ENCODE measurements at places on chromosomes 11 and 22.

DNA sequence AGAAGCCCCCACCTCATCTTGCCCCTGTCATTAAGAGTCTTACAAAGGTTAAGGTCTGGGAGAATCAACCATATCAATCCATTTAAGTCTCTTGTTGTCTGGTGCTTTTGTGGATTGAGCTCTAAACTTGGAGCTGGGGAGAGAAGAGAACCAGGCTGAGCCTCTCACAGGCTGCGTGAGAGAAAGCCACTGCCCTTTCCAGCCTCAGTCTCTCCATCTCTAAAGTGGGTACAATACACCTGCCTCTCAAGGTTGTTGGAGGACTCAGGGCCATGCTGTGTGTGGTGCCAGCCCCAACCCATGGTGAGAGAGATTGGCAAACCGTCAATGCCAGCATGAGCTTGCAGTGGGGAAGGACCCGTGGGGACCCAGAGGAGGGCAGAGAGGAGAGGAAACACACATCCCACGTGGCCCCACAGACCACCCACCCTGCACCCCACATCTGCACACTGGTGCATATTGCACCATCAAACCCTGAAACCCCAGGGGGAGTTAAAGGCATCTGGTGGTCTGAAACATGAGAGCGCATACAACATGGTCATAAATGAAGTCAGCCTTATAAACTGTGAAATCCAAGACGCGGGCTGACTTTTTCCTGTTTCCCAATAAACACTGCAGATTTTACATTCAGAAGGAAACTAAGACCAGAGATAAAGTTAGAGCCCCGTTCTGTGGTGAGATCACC is 27.5 kb upstream of the FBLN1 start:
- DNase-seq: no peak

DNA sequence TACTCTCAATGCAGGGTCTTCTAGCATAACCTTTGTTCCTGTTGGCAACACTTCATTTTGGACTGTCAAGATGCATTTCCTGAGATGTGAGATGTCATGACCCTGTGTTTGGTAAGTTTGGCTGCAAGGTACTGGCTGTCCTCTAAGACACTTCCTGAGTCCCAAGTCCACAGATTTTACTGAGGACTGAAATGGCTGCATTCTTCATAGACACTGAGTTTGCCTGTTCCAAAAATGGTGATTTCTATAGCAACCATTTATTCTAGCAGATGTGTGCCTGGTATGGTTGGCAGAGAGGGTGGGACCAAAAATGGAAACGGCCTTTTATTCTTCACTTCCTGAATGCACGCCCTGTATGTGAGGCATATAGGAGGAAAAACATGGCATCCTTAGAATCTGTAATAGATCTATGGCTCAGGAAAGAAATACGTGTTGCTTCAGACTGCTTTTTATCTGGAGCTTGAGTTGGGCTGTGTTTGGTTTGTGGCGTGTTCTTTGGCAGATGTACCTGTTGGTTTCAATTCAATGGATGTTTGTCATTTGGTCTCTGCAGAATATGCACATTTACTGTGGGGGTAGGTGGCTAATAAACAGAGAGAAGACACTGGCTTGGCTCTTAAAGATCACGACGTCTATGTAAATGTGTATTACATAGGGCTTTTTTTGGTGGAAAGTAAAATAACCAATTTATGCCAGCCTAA is 62.4 kb downstream of the ZBTB16 start:
- DNase-seq: no peak

DNA sequence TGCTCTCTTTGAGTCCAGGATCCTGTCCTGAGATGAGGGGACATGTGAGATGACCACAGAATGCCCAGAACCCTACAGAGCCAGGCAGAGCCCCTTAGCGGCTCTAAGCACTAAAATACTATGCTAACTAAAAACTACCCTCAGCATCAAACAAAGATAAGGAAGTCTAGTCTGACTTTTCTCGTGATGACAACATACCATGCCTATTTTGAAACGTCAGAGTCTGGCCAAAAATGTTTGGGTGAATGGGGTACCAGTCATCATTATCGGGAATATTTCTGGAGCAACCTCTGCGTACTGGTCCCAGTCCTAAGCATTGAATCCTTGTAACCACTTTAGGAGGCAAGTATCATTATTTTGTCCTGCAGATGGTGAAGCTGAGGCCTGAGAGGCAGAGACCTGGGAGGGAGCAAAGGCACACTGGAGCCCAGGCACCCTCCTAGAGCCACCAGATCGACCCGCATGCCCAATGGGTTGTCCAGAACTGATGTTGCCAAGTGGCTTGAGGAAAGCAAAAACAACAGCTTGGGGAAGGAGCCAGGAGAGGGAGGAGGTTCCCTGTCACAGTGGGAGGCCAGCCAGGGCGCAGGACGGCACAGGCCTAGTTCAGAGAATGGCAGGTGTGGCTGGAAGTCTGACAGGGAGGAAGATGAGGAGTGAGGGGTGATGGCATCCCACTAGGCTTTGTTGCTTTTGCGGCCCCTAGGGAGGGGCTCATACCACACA is 7.2 kb upstream of the OSM start:
- DNase-seq: no peak

- DNase-seq: no peak
Observed at GRCh38 chr22:30968015-30968923, at the start of gene MORC2. Gene MORC2, minus strand, starts transcription at chr22:30968774. Its CDS starts 885 bp downstream, at chr22:30967889.

GRCh38 chr11:66956689-66957290 is 1.4 kb downstream of the PC start:
- DNase-seq: no peak

DNA sequence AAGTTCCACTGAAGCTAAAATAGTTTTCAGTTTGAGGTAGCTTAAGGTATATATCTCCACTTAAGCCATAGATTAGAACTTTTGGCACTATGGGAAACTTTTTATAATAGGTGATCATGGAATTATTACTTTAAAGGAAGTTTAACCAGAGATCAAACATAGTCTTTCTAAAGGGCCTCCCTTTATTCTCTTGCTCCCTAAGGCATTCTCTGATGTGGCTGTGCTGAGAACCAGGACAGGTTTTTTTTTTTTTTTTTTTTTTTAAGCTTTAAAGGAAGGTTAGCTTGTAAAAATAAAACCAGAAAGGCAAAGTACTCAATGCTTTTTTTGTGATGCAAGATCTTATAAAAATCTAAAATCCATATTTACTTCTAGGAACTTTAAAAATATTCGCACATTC is 2.9 kb upstream of the MRPL48 start:
- no peak for DNase-seq

GRCh38 chr11:56522008-56522407 is 21.0 kb downstream of the OR5M11 start:
- DNase-seq: no peak

- no peak for DNase-seq
Observed at GRCh38 chr22:23495614-23496444, 84.3 kb downstream of the IGLL1 start.

GRCh38 chr11:66339162-66339675 is 3.0 kb upstream of the RIN1 start:
- DNase-seq: no peak

DNA sequence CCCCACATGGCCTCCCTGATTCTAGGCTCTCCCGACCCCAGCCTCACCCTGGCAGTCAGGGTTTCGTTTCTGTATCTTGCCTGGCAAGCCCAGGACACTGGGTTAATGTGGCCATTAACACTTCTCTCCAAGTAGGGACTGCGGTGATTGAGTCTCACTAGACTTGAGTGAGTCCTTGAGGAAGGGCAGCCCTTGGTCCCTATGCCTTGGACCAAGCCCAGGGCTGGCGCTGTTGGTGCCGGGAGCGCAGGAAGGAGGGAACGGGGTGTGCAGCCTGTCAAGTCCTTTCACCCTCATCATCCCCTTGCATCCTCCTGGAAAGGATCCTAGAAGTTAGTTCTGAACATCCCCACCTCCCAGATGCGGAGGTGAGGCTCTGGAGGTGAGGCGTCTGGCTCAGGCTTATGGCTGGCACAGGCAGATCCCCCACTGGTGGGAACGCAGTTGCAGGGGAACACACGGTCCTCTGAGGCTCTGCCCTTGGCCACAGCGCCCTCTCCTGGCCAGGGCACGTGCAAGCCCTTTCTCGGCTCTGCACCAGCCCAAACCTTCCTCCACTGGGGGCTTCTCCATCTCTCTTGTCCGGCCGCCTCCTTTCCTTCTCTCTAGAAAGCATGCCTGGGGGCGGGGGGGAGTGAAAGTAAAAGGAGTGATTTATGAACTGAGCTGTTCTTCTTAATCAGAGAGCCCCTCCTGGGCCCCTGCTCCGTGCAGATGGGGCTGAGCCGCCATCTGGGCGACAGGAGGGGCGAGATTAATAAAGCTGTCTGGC is 56.7 kb downstream of the TP53I11 start:
- peak; percentile 94 for DNase-seq

GRCh38 chr22:39900306-39901227 is at the start of gene GRAP2:
Gene GRAP2, plus strand, starts transcription at chr22:39901084. Its CDS starts 46,023 bp downstream, at chr22:39947107.
- DNase-seq: no peak

- no peak for DNase-seq
Observed at GRCh38 chr11:69573761-69574607, 67.0 kb upstream of the CCND1 start.

- peak; percentile 95 for DNase-seq
Observed at GRCh38 chr11:119361056-119361787, 14.7 kb upstream of the MFRP start.

- no peak for DNase-seq
Observed at GRCh38 chr11:70816156-70816678, 417.9 kb downstream of the CTTN start.

DNA sequence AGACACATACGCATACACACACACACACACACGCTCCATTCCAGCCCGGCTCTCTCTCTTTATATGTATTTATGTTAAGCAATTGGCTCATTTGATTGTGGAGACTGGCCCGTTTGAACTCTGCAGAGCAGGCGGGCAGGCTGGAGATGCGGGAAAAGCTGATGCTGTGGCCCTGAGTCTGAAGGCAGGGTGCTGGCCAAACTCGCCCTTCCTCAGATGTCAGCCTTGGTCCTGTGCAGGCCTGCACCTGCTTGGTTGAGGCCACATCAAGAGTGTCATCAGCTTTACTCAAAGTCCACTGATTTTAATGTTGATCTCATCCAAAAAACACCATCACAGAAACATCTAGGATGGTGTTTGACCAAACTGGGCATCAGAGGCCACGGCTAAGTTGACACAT is 569.3 kb downstream of the TBC1D22A start:
- no peak for DNase-seq

- no peak for DNase-seq
Observed at GRCh38 chr22:27257987-27258386, 543.6 kb downstream of the MN1 start.
